ENCODE measurements at places on chromosomes 2 and 18.

- DNase-seq: no peak
These were observed 285.1 kb downstream of the MTX2 start for GRCh38 chr2:176554101-176555048.

- no peak for DNase-seq
These were observed 25.4 kb upstream of the CHN1 start for GRCh38 chr2:175030380-175031271.

DNA sequence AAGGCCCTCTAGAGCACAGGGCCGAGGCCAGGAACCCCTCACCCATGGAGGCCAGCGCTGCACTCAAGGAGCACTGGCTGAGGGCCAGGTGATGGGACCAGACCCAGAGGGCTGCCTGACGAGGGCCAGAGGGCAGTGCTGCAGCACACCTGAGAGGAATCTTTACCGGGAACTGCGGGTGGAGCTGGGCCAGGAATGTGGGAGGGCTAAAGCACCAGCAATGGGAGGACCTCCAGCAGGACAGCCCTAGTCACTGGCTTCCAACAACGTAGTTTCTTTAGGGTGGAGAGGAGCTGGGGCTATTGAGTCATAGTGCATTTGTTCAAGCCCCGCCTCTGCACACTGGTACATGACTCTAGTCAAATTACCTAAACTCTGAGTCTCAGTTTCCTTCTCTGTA is 143.4 kb downstream of the TMEM17 start:
- DNase-seq: no peak

GRCh38 chr18:72640557-72640956 is 96.4 kb upstream of the CBLN2 start:
- DNase-seq: no peak

DNA sequence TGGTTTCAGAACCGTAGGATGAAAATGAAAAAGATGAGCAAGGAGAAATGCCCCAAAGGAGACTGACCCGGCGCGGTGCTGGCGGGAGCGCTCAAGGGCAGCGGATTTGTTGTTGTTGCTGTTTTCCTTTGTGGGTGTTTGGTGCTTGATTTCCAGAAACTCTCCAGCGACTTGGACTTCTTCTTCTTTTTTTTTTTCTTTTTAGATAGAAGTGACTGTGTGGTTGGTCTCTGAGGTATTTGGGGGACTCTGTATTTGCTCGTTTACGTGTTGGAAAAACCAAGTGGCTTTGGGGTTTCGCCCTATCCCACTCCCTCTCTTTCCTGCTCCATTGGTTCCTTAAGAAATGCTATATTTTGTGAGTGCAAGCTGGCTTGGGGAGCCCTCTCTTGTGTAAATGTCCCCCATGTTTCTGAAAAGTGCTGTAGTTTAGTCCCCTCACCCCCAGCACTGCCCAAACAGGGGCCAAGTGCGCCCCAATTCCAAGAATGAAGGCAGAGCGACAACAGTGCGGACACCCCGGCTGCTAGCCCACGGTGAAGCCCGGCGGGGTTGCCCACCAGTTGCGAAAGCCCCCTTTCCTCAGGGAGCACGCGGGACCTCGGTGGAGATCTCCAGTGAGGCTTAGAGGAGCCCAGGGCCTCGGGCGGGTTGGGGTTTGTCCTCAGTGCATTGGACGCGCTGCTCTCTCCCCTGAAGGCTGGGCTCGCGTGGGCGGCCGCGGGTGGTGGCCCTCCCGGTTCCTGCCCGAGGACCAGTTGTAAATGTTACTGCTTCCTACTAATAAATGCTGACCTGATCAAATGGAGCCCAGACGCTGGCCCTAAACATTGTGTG is 1.8 kb downstream of the HOXD9 start:
- DNase-seq: no peak

DNA sequence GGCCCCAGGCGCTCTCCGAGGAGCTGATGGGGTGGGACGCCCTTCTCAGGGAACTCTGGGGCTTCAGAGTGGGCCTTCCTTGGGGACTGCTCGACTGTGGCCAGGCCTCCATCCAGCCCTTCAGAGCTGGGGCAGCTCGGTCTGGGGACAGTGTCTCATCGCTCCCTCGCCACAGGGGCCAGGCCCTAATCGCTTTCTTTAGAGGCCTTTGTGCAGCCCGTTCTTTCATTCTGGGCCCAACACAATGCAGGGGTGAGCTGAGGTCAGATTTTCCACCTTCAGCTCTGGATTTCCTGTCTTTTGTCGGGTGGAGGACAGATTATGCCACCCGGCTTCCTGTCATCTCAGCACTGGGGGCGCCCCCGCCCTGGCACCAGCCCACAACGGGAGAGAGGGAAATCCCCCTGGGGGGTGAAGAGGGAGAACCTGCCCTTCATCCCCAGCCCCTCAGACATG is 25.2 kb downstream of the MYCN start:
- DNase-seq: no peak

DNA sequence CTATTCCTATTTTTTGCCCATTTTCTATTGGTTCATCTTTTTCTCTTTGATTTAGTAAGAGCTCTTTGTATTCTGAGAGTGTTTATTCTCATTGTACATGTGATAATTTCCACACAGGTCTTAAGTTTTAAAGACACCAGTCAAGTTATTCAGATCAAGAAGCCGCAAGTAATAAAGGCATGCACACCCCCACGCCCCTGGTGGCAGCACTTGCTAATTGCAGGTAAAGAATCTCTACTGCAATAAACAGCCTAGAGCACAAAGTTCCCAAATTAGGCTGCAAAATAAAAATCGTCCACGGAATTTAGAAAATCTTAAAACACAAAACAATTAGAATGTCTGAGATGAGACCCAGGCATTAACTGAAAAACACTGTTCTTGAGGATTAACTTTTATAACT is 45.2 kb downstream of the ST3GAL5 start:
- no peak for DNase-seq

- DNase-seq: no peak
These were observed 64.7 kb upstream of the RASGRP3 start for GRCh38 chr2:33411765-33412164.

- DNase-seq: no peak
These were observed 76.5 kb downstream of the SFXN5 start for GRCh38 chr2:72994991-72995380.

DNA sequence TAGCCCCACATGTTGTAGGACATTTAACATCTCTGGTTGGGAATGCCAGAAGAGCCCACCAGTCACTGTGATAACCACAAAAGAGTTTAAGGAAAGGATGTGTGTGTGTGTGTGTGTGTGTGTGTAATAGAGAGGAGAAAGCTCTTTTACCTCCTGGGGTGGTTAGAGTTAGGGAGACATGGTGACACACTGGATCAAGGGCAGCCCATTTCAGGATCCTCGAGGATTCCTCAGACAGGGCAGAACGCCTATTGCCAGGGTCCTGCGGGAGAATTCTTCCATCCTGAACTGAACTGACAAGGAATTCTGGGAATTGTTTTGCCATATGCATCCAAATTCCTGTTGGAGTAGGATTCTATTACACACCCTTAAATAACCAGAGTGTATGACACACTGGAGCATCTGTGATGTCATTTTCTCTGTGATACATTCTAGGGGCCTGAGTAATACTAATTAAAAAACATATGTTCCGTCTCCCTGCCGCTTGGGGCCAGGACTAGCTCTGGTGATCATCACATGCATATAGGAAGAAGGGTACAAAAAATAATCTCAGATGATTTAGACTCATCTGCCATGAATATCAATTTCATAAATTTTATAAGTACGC is 156.4 kb upstream of the MMADHC start:
- DNase-seq: no peak

GRCh38 chr18:11047817-11048216 is 101.6 kb downstream of the PIEZO2 start:
- no peak for DNase-seq

DNA sequence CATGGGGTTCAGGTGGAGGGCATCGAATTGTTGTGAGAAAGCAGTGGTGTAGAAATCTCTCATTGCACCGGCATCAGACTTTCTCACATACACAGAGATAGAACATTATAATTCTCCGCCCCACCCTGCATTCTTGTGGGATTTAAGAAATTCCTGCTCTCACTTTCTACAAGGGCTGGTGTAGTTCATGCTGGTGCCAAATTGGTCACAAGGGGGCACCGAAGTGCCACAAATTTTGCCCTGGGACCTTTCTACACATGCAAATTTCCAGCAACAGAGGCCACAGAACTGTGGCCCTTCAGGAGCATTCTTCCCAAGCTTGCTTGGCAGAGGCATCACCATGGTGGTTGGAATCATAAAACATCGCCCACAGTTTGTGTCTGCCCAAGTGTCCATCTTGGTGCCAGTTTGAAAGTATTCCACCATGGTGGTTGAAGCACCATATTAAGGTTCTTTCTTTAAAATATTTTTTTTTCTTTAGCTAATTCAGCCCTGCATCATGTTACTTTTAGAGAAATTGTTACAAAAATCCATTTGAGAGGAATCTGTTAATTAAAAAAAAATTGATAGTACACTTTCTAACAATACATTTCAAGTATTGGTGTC is 521.2 kb upstream of the FANCL start:
- DNase-seq: no peak

GRCh38 chr2:224058048-224058775 is 19.1 kb upstream of the SERPINE2 start:
- no peak for DNase-seq
